ENCODE measurements at places on chromosomes 11 and 22.

- no peaks in the 10 kb centered on the region for H3K36me3 ChIP-seq
- no peaks in the 10 kb centered on the region for H3K4me1 ChIP-seq
- H3K27ac ChIP-seq, result no peak overlapping the region
Observed at GRCh38 chr11:121350314-121351082, 57.9 kb downstream of the SC5D start.

DNA sequence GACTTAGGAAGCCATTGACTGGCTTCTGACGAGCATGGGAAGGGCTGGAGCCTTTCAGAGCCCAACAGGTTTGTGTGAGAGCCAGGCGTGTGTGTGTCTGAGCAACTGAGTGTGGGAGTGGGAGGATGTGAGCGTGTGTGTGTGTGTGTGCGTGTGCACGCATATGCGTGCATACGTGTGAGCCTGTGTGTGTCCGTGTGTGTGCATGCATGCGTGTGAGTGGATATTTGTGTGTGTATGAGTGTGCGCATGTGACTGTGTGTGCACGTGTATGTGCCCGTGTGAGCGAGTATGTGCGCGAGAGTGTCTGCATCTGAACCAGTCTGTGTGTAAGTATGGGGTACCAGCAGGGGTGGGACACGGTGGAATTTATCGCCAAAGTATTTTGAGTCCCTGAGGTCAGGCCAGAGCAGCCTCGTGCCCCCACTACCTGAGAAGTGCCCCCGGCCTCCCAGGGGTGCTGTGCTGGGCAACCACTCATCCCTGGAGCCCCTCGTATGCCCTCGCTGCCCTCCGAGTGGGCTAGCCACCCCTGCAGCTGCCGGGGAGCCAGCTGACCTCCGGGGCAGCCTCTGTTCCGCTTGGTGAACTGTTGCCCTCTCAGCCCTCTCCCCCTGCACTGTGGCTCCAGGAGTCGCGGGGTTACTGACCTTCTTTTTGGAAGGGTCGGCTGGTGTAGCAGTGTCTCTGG, 38.5 kb downstream of the LRP5 start:
- H3K27ac ChIP-seq, result no peak overlapping the region
- H3K4me1 ChIP-seq, result peaks cover 4% of the 10 kb centered on the region
- H3K4me3 ChIP-seq, result no peak overlapping the region
- DNase-seq, result no peak

DNA sequence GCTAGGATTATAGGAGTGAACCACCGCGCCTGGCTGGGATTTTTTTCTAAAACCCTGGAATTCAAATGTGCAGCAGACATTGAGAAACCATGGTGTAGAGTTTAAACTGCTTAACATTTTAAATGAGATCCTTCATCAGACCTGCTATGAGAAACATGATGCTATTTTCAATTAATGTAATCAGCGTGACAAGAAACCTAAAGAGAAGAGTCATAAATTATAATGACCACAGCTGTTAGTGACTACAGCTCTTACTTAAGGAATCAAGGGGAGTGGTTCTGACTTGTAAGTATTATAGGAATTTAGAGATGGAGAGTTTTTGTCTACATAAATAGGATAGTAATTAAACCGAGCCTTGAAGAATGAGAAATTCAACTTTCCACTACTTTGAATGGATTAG, 170.6 kb downstream of the BARX2 start:
- no peaks in the 10 kb centered on the region for H3K4me1 ChIP-seq
- no peaks in the 10 kb centered on the region for H3K27me3 ChIP-seq
- H3K27ac ChIP-seq, result no peak overlapping the region
- no peak for DNase-seq

GRCh38 chr11:134176284-134176683, 47.5 kb downstream of the NCAPD3 start:
- DNase-seq, result no peak

DNA sequence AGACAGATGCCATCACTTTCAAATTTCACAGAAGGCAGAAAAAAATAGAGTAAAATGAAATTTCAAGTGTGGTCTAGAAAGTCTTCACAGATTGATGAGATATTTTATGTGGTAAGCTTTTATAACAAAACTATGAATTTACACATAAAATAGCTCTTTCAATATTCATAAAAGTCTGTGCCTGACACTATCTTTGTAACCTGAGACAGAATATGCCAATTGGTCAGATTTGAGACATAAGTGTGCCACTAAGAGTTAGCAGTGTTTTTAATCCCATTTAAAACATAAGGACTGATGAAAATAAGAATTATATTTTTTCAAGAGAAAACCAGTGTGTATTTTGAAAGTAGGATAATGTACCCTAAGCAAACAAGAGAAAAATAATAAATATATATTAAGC, 769.5 kb upstream of the LUZP2 start:
- no peaks in the 10 kb centered on the region for H3K4me1 ChIP-seq
- DNase-seq, result no peak
- H3K27me3 ChIP-seq, result no peaks in the 10 kb centered on the region
- no peaks in the 10 kb centered on the region for H3K36me3 ChIP-seq
- no peak overlapping the region for H3K27ac ChIP-seq

DNA sequence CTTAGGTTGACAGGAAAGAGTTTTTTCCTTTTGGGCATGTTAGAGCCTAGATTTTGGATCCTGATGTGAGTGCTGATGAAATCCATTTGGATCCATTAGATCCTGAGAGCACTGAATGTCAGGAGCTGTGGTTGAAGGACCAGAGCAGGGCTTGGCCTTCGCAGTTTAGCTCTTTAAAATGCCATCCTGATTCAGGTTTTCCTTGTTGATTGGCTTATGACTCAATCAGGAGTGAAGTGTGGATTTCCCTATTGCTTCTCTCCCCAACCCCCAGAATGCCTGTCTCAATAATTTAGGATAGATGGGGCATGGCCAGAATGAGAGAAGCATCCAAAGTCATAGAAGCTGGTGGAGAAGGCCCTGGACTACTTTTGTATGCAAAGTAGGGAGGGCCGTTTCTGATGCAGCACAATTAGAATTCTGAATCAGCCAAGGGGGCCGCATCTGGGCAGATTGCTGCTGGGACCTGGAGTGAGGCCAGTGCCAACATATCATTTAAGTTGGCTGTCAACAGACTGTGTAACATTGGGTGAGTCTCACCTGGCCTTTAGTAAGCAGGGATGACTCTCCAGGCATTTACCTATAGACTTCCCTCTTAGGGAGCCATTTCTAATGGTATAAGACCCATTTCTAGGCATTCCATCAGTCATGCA, 80.5 kb downstream of the TEAD1 start:
- no peak for DNase-seq
- no peaks in the 10 kb centered on the region for H3K4me1 ChIP-seq
- no peak overlapping the region for H3K4me3 ChIP-seq
- H3K27me3 ChIP-seq, result no peaks in the 10 kb centered on the region
- H3K27ac ChIP-seq, result no peak overlapping the region
- no peaks in the 10 kb centered on the region for H3K36me3 ChIP-seq

GRCh38 chr22:35987487-35987886, 41.1 kb downstream of the RBFOX2 start:
- no peak overlapping the region for H3K27ac ChIP-seq
- peaks cover 17% of the 10 kb centered on the region for H3K4me1 ChIP-seq
- no peaks in the 10 kb centered on the region for H3K36me3 ChIP-seq
- no peak for DNase-seq
- H3K27me3 ChIP-seq, result no peaks in the 10 kb centered on the region
- no peak overlapping the region for H3K4me3 ChIP-seq

DNA sequence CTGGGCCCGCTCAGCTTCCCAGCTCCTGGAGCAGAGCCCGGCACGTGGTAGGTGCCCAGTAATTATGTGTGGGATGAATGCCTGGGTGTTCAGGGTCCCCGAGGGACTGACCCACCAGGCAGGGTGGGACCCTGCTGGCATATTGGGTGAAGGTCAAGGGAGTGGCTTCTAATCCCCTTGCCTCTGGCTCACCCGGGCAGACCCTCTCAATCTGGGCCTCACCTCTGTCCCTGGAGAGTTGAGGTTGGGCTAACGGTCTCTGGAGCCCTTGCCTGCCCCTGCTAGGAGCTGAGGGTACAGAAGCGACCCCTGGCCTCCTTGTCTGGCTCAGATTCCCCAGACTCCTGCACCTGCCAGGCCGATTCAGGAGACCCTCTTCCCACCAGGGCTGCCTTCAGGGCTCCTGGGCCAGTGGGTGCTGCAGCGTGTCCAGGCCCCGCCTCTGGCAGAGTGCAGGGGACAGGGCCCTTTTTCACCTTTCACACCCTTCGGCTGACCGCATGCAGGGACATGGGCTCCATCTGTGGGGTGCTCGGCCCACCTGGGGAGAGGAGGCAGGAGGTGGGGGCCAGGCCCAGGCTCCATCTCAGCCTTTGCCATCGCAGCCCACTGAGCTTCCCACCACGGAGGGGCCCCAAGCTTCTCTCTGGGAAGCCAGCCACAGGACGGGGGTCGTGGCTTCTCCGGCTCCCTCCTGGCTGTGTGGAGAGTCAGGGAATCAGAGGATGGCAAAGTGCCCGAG, 3.8 kb upstream of the CTSD start:
- peaks cover 5% of the 10 kb centered on the region for H3K4me1 ChIP-seq
- H3K36me3 ChIP-seq, result no peaks in the 10 kb centered on the region
- H3K4me3 ChIP-seq, result no peak overlapping the region
- no peak overlapping the region for H3K27ac ChIP-seq
- no peaks in the 10 kb centered on the region for H3K27me3 ChIP-seq

DNA sequence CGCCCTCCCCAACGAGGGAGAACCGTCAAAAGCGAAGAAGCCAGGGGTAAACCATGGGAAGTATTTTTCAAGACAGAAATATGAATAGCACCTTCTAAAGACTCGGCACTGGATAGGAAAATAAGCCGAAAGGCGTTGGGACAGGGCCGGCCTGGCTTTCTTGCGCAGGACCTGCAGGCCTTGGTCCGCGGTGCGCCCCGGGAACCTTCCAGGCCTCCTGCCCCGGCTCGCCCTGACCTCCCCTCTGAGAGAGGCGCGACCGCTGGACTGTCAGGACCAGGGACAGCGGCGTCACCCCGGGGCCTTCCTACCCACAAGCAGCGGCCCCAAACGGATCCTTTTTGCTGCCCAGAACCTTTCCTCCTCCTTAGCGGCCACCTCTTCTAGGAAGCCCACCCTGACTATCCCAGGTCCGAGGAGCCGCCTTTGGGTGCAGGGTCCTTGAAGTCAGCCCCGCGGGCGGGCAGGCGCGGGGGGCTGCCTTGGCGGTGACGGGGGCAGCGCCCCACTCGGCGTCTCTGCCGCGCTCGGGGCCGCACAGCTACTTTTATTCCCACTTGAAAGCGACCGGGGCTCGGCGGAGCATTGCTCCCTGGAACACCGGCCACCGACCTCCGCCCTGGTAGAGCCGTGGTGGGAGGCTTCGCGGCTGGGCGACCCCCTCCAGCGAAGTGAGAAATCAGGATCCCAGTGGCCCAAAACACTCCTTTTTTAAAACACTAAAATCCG, 650 bp upstream of the MAPK11 start:
- H3K27me3 ChIP-seq, result no peaks in the 10 kb centered on the region
- no peaks in the 10 kb centered on the region for H3K36me3 ChIP-seq
- H3K4me3 ChIP-seq, result peak overlapping the region; percentile 20
- peak; percentile 70 for DNase-seq
- H3K27ac ChIP-seq, result no peak overlapping the region
- peaks cover 30% of the 10 kb centered on the region for H3K4me1 ChIP-seq

Measured in pancreas (tissue), 10 donors.